ENCODE measurements at places on chromosomes 3 and 15. TPM values are rescaled to one million over a fixed set of nuclear protein-coding genes. Genes with fewer than 3 reads are reported as not detected.

GOLGA6L9 gene
- total RNA-seq = 2.9 TPM

ZBBX gene
- not detected for total RNA-seq

STRC gene
- 0.18 TPM for total RNA-seq

CFAP20DC gene
- total RNA-seq = 0.38 TPM

SERPINI2 gene
- not detected for total RNA-seq

TAGLN3 gene
- 0.08 TPM for total RNA-seq

PLS1 gene
- total RNA-seq = 40.3 TPM

BFSP2 gene
- total RNA-seq = not detected

FILIP1L gene
- 1.2 TPM for total RNA-seq

CLRN1 gene
- not detected for total RNA-seq

CEP19 gene
- 0.15 TPM for total RNA-seq

PLSCR2 gene
- total RNA-seq = not detected

DLL4 gene
- 3.8 TPM for total RNA-seq

CRABP1 gene
- total RNA-seq = not detected

DPPA2 gene
- total RNA-seq = not detected

CLSTN2 gene
- not detected for total RNA-seq

HRG gene
- not detected for total RNA-seq

ALDH1A2 gene
- total RNA-seq = 0.25 TPM

All from HT-29 (cell line).